Activated CD4-positive, alpha-beta T cell treated with anti-CD3 and anti-CD28 coated beads, Interleukin-2, amount 10 ng/mL, durations not matched to agents 7 days and 5 days (primary cell): ENCODE measurements at places on chromosomes 7 and 10.

- DNase-seq = no peak
These were observed 21.4 kb upstream of the PAX2 start for GRCh38 chr10:100723770-100724530.

DNA sequence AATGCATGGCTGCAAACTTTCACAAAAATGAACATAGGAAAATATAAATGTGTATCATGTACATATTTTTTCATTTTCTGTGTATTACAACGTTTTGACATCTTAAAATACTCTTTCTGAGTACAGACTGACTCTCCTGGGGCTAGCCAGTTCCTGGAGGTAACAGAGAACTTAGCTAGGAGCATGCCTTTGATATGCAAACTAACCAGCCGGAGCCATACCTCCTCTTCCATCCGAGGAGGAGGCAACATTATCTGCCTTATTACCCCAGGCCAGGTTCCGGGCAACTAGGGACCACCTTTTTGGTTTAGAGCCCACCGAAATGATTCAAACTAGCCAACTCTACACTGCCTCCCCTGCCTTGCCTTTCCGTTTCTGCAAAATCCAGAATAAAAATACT is 33.7 kb upstream of the HECW1 start:
- DNase-seq = no peak

GRCh38 chr10:52465202-52465601 is 151.1 kb downstream of the DKK1 start:
- no peak for DNase-seq

- DNase-seq = no peak
These were observed 34.5 kb downstream of the GOT1 start for GRCh38 chr10:99395750-99396445.

GRCh38 chr7:37901890-37902524 is 14.6 kb downstream of the SFRP4 start:
- DNase-seq = no peak
